ENCODE measurements at places on chromosomes 7 and 10.
A peak's percentile ranks its signal among the peaks of the same experiment; 100 is the strongest.

GRCh38 chr7:70700941-70701425 is 431.0 kb upstream of the GALNT17 start:
- DNase-seq: peak; percentile 91

- no peak for DNase-seq
These were observed 80.4 kb upstream of the GPR26 start for GRCh38 chr10:123585477-123586445.

GRCh38 chr10:59289853-59290252 is 72.5 kb downstream of the FAM13C start:
- no peak for DNase-seq

GRCh38 chr10:73232887-73233286 is 14.2 kb downstream of the DNAJC9 start:
- DNase-seq: no peak

GRCh38 chr10:114252883-114253282 is 13.8 kb downstream of the VWA2 start:
- DNase-seq: no peak
